Left cardiac atrium (tissue), 4 donors: ENCODE measurements at places on chromosomes 12 and 14. TPM values are rescaled to one million over a fixed set of nuclear protein-coding genes. Genes with fewer than 3 reads are reported as not detected.

Gene KLRK1
- 3.3 TPM for total RNA-seq

Gene CD163
- total RNA-seq, result 270 TPM

Gene SLC17A8
- total RNA-seq, result not detected

Gene KRT8
- 194 TPM for total RNA-seq

Gene BHLHE41
- 18.6 TPM for total RNA-seq

Gene OR11H12
- total RNA-seq, result not detected

Gene PRKCH
- total RNA-seq, result 34.8 TPM

DNA sequence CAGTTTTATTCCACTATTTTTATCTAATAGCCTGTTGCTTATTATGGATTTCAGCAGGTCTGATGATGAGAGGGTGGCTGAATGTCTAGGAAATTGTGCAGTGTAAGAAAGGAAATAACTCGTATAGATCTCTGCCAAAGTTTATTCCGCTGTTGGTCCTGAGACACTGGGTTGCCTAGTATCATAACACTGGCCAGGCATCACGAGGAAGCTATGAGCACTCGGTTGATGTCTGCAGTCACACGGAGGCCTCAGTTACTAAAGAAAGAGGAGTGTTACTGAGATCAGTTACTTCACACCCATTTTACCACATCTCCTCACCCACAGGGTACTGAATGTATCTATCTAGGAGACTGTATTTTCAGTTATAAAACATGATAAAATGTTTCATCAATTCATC lies 21.9 kb downstream of the BHLHE41 start:
- no peak for DNase-seq

DNA sequence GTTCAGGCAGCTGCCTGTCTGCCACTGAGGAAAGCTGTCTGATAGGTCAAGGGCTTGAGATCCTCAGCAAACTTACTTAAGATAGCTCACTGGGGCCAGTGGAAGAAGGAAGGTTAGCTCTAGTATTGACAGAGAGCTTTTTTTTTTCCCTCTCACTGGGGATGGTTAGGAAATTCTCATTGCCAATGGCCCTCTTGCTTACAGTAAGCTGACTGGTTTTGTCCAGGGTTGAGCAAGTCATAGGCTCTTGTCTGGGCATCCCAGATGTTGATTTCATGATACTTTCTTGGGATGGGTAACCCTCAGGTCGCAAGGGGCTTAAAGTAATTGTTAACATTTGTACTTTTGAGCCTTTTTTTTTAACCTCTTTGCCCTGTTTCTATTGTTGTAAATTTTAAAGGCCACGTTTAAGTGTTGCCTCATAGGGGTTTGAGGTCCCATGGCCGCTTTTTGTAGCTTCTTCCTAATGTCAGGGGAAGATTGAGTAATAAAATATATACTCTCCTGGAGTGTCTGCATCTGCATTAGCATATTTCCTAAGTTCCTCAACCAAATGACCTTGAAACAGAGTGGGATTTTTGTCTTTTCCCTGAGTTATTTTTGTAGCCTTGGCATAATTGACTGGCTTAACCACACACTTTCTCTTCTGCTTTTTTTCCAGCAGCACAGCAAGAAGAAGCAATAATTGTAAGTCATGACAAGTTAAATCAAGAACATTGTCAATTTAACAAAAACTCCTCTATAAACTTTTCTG lies 716.0 kb downstream of the LRFN5 start:
- DNase-seq, result no peak

- no peak for DNase-seq
Observed at GRCh38 chr12:81369175-81369574, 291.3 kb downstream of the ACSS3 start.

- DNase-seq, result peak; percentile 32
Observed at GRCh38 chr14:104604458-104605449, at the start of gene TMEM179. TSS of gene TMEM179 (minus strand) at chr14:104604772. CDS start at chr14:104604741, 31 bp downstream.

- DNase-seq, result no peak
Observed at GRCh38 chr14:98711453-98711852, 560.5 kb downstream of the BCL11B start.

GRCh38 chr14:55151601-55152000 lies 22.5 kb downstream of the LGALS3 start:
- DNase-seq, result no peak

- DNase-seq, result no peak
Observed at GRCh38 chr14:71733210-71733883, 198.9 kb upstream of the RGS6 start.

DNA sequence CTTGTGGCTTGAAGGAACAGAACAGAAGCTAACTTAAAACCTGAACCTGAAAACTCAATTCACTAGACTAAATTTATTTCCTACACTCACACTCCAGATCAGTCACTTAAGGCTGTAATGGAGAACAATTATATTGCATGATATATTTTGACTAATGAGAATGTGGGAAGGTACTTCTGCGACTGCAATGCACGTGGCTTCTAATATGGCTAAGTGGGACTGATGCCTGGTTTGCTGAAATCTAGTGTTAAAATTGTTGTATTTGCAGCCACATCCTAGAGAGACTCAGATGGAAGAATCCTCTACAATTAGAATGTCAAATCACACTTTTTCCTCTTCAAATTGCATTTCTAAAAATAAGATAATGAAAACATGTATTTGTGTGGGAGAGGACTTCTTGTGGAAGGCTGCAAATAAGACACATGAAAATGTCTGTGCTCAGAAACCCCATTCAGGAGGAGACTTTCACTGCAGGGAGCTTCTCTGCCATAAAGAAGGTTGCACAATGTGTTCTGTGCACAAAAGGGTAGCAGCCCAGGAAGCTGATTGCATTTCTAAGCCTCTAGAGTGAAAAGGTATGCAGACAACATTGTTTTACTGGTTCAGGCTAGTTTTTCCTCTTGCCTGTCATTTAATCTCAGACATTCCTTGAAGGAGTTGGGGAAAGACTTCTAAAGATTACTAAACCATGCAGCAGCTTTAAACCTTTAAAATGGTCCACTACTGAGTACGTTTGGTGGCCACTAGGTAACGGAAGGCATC lies 224.3 kb downstream of the NEDD1 start:
- DNase-seq, result no peak

DNA sequence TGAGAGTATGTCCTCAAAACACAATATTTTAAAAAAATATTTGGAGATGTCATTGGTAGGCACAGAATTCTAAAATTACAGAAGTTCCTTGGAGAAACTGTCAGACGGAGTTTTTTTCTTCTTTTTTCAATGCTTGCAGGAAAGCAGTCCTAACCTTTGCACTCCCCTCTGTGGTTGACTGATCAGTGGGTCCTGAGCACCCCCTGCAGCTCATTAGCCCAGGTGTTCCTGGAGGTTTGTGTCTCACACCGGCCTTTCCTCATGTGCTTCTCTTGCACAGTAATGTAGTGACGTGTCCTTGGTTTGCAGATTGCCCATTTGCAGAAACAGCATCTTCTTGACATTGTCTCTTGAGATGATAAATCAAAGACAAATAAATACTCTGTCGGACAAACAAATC lies 513.0 kb downstream of the TMEM121 start:
- peak; percentile 19 for DNase-seq
